ENCODE measurements at places on chromosomes 16 and 17.

DNA sequence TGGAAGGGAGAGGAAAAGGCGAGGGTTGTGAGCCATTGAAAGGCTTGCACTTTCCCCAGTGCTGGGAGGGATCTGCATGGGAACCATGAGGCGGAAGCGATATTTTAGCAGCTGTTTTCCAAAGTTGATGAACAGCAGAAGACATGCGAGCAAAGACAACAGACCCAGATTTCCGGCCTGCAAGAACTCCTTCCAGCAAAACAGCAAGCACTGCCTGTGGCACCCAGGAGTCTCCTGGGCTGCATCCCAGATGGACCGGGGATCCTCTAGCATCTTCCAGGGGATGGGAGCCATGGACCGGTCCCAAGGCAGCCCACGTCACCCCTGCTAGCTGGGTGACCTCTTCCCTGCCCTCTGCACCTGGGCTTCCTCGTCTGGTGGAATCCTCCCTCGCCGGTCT lies 162.8 kb downstream of the IRF8 start:
- no peak for DNase-seq

DNA sequence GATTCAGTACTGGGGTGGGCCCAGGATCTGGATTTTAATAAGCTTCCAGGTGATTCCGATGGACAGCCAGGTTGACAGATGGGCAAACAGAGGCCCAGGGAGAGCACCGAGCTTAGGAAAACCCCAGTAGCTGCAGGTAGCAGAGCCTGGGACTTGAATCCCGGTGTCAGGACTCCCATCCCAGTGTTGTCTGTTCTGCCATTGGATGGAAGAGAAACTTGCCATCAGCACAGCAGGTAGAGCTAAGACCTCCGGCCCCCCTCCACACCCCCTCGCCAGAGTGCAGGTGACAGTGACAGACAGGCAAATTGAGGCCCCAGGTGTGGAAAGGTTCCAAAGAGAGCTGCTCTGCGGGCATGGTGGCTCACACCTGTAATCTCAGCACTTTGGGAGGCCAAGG lies 12.4 kb downstream of the KATNB1 start:
- DNase-seq, result no peak

- DNase-seq, result no peak
Observed at GRCh38 chr16:76963614-76964315, 227.2 kb upstream of the MON1B start.

DNA sequence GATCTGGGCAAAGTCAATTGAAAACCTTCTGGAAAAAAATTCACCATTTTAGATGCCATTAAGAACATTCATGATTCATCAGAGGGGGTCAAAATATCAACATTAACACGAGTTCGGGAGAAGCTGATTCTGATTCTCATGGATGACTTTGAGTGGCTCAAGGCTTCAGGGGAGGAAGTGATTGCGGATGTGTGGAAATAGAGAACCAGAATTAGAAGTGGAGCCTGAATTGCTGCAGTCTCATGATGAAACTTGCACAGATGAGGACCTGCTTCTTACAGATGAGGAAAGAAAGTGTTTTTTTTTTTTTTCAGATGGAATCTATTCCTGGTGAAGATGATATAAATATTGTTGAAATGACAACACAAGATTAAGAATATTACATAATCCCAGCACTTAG lies 12.9 kb downstream of the ITGAX start:
- DNase-seq, result no peak

- peak; percentile 79 for DNase-seq
Observed at GRCh38 chr17:17300624-17301568, 2.3 kb upstream of the NT5M start.

DNA sequence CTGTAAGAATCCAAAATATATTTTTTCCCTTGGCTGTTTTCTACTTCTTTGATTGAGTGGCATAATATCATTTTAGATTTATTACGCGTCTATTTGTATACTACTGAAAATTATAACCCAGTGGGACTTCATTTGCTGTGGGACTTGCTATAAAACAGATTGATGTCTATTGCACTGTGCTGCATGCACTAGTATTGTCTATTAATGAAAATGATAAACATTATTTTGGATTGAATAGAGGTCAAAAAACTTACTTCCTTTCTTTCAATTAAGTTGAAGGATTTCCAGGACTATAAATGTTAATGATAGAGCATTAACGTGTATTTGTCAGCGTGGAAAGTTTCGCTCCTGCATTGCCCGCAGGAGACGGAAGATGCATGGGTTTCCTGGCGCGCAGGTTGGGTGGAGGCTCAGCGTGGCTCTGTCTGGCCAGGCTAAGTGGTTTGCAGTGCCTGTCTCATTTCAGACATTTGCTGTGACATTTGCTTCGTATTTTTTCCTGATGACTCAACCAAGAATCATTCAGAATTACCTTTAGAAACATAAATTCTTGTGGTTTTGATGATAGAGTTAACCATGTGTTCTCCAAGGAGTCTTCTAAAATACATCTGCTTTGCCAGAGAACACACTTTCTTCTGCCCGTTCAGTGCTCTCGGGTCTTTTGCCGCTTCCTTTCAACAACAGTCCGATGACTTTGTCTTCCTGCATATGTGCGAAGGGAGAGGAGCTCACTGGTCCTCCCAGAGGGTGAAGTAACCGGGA lies 216.7 kb downstream of the RPTOR start:
- peak; percentile 66 for DNase-seq

GRCh38 chr17:20961586-20961985 lies 81.2 kb downstream of the USP22 start:
- no peak for DNase-seq

- peak; percentile 25 for DNase-seq
Observed at GRCh38 chr17:55727920-55728319, 5.3 kb upstream of the TMEM100 start.

DNA sequence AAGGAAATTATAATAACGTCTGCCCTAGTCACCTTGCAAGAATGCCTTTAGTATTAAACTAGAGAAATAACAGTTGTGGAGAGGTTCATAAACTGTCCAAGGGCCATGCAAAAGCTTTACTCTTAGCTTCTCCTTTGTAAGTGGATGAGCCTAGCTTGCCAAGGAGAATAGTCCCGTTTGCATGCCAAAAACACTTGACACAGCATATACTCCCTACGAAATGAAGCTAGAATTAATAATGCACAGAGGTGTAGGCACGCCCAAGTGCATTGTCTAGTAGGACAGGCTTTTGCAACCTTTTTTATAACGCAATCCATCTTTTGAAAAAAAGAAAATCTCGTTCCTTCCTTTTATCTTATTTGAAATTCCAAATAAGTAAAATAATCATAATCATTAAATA lies 12.8 kb upstream of the CDRT4 start:
- DNase-seq, result no peak

GRCh38 chr17:77506371-77506991 lies 365.7 kb downstream of the SEC14L1 start:
- no peak for DNase-seq

DNA sequence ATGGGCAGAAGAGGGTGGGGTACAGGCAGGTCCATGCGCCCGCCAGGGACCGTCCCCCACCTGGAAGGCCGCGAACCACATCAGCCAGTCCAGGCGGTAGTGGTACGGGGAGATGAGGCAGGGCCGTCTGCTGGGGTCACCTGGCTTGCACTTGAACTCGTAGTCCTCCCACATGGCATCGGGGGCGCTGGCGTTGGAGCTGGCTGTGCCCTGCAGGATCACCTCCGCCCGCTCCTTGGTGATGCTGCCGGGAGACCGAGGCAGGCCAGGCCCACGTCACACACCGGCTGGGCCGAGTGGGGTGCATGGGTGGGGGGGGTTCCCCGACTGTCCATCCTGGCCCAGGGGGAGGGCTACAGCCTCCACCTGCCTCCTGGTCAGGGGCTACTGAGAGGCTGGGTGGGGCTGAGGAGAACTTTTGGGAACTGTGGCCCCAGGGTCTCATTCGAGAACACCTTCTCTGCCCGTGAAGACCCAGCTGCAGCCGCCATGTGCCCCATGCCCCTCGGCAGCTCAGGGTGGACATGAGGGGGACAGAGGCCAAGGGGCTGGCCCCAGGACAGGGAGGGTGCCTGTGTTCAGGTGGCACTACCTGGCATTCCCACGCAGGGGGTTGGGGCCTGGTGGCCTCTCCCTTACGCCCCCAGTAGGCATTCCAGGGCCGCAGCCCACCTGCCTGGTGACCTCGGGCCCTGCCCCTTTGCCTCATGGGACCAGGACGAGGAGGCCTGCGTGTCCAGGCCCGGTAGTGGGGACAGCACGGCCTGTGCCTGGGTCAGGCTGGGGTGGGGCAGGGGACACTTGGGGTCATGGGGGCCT lies 69.5 kb upstream of the GNG13 start:
- no peak for DNase-seq

GRCh38 chr17:78342449-78343186 lies 17.3 kb downstream of the SOCS3 start:
- DNase-seq, result peak; percentile 97

DNA sequence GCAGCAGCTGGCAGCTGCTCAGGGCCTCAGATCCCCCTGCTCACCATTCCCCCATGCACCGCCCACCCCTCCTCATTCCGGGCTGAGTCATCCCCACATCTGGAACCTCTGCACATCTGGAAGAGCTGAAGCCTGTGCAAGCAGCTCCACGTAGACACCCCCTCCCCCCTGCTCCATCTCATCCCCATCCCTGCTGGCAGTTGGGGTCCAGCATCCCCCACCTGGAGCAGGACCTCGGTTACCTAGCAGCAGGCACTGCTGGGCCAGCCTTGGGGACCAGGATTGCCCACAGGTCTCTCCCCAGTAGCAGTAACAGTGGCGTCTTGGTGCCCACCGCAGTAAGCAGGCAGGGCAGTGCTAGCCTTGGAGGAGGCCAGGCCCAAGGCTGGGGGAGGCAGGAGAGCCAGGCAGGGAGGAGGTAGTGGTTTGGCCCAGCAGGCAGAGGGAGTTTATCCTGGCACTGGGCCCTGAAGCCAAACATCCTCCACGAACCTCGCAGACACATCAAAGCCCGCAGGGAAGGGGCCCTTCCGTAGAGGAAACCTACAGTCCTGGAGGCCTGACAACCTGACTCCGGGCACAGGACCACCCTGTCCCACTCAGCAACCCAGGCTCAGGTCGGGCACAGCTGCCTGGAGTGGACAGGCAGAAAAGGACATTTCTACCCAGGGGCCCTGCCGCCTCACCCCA lies 7.7 kb upstream of the TMEM92 start:
- peak; percentile 91 for DNase-seq

DNA sequence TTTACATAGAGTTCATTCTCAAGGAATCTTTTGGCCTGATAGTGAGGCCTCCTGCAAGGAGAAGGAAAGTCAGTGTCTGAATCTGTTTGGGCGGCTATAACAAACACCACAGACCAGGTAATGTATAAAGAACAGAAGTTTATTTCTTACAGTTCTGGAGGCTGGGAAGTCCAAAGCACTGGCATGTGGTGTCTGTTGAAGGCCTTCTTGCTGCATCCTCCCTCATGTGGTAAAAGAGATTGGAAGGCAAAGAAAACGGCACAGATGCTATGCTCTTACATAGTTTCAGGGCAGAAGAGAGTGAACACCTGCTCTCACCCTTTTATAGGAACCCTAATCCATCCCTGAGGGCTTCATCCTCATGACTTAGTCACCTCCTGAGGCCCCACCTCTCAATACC lies 31.2 kb upstream of the DNAJA2 start:
- no peak for DNase-seq

- no peak for DNase-seq
Observed at GRCh38 chr17:44776628-44777393, 18.0 kb downstream of the ADAM11 start.

DNA sequence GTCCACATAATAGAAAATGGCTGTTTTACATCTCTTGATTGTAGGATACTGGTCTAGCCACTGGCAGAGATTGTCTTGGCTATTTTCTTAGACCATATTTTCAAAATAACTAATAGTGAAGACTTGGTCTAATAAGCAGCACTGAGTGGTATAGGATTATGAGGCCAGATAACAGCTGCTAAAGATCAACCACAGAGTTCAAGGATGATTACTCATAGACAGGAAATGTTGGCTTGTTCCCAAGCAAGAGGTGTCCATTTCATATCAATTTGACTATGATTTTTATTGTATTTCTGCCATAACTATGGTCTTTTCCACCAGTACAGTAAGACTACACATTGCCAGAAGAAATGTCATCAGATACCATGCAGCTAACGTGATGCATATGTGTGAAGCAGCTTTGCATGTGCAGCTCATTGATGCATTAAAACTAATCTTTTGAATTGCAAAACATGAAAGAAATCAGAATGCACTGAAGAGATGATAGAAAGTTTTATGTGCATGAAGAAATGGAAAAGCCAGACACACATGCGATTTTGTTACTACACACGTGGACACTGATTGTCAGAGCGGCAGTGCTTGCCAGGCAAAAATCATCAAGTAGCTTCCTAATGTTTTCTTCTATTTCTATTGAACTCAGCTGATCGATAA lies 693.3 kb downstream of the CDH11 start:
- DNase-seq, result peak; percentile 62

DNA sequence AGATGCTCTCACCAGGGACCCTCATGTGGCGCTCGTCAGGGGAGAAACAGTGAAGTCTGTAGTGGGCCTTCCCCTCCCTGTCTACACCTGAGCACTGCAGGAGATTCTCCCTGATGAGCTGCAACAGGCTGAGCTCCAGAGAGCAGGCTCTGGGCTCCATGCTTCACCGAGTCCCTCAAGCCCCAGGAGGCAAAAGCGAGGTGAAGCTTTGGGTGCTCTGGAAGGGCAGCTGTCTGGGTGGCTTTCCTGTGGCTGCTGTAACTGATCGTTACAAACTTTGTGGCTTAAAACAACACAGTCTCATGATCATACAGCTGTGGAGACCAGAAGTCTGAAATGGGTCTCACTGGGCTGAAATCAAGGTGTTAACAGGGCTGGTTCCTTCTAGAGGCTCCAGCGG lies 12.1 kb upstream of the CD300LD start:
- DNase-seq, result no peak

DNA sequence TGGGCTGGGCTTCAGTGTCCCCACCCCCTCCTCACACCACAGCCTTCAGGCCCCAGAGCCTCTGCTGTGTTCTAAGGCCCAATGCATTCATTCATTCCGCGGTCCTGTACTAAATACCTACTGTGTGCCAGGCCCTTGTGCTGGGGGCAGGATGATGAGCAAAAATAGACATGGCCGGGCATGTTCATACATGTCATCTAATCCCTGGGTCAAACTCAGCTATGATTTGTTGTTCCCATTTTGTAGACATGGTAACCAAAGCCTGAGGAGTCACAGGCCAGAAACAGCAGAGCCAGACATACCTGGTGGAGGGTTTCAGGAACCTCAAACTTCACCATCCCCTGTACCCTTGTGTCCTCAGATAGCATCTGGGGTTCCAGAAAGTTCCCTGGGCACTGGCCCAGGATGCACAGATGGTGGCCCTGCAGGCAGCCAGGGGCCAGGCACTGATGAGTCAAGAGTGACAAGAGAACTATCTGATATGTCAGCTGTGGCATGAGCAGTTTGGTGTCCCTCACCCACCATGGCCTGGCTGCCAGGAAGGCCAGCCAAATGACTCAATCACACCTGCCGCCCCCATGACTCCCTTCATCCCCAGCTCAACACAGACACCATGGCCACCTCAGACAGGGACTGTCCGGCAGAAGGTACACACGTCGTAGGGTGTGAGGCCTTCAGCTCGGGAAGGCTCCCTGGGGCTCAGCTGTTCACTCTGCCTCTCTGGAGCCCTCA lies 2.7 kb upstream of the RRAD start:
- DNase-seq, result peak; percentile 70

GRCh38 chr17:77923776-77924513 lies 34.6 kb upstream of the TNRC6C start:
- no peak for DNase-seq

- peak; percentile 5 for DNase-seq
Observed at GRCh38 chr17:33990943-33991706, 264.0 kb upstream of the CCL2 start.

All from GM23248 (cell line).